ENCODE measurements at places on chromosomes 4 and X.

DNA sequence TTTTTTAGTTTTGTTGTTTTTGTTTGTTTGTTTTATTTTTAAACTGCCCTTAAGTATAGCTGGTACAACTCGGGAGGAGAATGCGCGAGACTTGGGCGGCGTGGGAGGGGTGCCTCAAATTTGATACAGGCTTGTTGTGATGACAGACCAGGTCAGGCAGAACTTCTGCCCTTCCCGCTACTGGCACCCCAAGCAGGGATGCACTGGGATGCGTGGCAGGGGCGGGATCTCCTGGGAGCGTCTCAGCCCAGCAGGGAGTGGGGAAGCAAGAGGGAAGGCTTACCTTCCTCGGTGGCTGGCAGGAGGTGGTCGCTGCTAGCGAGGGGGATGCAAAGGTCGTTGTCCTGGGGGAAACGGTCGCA, 851 bp downstream of the SFRP2 start:
- DNase-seq = no peak

GRCh38 chr4:81627590-81627989, 155.9 kb upstream of the RASGEF1B start:
- DNase-seq = no peak

- no peak for DNase-seq
Measured at GRCh38 chr4:10608501-10609219, 75.9 kb downstream of the CLNK start.

DNA sequence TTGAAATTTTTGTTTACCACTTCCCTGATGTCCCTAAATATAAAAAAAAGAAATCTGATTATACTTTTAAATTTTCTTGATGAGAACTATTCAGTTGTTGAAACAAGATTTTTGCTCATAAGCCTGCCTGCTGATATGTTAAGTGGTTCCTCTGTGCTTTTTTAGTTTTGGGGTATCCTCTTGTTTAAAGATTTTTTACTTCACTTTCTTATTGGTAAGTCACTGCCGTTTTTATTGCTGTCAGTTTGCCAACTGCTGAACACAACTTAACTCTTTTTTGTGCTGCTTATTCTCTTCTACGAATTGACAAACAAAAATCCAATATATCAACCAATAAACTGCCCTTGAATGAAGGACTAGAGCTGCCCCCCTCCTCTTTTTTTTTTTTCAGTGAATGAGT, 39.5 kb downstream of the GUCY1A1 start:
- no peak for DNase-seq

- DNase-seq = no peak
Measured at GRCh38 chr4:3406021-3406420, 35.7 kb upstream of the HGFAC start.

DNA sequence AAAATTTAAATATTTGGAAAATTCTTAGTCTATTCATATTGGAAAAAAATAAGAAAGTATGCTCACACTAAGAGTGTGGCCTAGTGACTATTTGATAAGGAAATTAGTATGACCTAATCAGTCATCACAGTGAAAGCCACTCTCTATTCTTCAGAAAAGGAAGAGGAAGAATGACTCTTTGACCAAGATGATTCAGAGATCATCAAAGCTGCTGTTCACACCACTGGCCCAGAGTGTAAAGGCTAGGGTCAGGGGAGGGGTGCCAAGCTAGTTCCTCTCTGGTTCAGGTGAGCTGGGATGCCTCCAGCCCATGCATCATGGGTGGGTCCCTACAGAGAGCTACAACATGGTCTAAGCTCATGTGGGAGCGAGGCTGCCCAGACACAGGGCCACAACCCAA, 396.9 kb upstream of the NDST3 start:
- DNase-seq = no peak

- no peak for DNase-seq
Measured at GRCh38 chr4:82522472-82522871, 39.3 kb downstream of the TMEM150C start.

- no peak for DNase-seq
Measured at GRCh38 chr4:7145291-7145934, 46.9 kb upstream of the SORCS2 start.

GRCh38 chr4:3687538-3687937, 78.6 kb upstream of the ADRA2C start:
- no peak for DNase-seq

- no peak for DNase-seq
Measured at GRCh38 chr4:153244969-153245368, 40.7 kb downstream of the TRIM2 start.

GRCh38 chr4:17670423-17670822, 56.0 kb downstream of the MED28 start:
- DNase-seq = no peak

- no peak for DNase-seq
Measured at GRCh38 chr4:27791640-27792039, 931.0 kb downstream of the STIM2 start.

- DNase-seq = no peak
Measured at GRCh38 chr4:93351846-93352245, 476.7 kb upstream of the ATOH1 start.

- no peak for DNase-seq
Measured at GRCh38 chrX:44915361-44915868, 42.4 kb downstream of the KDM6A start.

DNA sequence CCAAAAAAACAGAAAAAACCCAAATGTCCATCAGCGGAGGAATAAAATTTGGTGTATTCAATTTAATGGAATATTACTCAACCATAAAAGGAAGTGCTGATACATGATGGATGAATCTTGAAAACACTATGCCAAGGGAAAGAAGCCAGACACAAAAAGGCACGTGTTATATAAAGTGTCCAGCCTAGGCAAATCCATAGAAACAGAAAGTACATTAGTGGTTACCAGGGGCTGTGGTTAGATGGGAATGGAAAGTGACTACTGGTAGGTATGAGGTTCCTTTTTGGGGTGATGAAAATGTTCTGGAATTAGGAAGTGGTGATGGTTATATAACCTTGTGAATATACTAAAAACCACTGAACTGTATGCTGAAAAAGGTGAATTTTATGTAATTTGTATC, 3.5 kb upstream of the CDKL2 start:
- DNase-seq = no peak

DNA sequence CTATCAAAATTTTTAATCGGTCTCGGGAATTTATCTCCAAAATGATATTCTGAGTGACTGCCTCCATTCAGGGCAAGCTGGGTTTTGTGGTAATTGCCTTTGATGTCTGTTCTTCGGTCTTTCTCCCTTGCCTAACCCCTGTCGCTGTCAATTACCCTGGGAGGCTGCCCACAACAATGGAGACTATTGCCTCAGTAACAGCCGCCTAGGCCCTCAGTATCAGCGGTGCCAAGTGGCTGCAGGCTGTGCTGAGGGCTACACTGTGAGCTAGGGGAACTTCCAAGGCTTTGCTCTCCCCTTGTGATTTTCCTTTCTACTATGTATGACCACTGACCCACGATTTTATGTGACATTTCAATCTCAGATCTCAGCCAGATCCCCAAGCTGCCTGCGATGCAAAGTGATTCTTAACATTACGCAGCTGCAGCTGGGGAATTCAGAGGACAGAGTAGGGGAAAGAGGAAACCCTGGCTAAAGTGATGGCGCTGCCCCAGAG, 36.3 kb upstream of the REST start:
- DNase-seq = no peak

GRCh38 chr4:173211222-173211621, 42.6 kb downstream of the GALNT7 start:
- DNase-seq = no peak

GRCh38 chrX:14697451-14697850, 168.1 kb downstream of the GLRA2 start:
- no peak for DNase-seq

DNA sequence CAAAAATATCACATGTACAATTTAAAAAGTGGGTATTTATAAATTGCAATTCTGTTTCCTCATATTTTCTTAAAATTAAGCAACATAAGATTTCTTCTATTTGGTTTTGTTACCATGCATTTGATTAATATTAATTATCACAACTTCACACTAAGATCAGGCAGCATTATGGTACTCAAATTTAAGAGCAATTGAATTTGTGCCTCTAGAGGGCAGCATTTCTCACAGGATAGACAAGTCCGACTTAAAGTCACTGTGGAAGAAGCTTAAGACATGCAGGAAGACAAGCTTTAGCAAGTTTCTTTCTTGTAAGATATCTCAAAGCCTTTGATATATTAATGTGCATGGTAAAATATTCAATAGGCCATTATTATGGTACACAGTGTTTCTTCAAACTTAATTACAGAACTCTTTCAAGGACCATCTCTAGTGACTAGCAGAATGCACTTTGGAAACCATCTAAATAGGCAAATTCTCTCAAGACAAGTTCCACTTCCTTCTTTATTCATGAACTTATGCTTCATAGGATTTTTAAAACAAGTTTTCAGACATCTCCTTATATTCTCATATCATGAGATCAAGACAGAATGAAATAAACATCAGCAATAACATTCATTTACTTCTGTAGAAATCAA, 35.0 kb downstream of the FBXW7 start:
- peak; percentile 77 for DNase-seq

DNA sequence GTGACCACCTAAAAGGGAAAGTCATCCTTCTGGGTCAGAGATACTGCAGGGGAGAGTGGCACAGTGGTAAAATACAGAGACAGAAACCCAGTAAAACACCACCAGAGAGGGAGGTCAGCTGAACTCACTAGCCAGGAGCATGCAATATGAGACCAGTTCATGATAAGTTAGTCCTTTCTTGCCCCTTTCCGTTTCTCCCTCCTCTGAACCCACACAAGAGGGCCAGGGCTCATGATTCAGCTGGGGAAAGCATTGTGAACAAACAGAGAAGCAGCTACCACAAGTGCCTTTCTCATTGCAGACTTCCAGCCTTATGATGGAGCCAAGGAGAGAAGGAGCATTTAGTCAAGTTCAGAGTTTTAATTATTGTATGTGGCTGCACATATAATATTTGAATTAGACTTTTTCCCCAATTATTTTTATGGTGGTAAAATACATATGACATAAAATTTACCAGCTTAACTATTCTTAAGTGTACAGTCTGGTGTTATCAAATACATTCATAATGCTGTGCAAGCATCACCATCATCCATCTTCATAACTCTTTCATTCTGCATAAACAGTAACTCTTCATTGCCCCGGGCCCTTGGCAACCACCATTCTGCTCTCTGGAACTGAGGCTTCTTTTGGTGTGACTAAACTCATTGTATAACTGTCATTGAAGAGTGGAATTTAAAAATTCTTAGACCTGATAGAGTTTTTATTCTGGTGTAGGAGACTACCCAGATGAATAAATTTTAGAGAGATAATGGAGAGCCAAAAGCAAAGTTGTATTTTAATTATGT, 114.6 kb downstream of the DDIT4L start:
- no peak for DNase-seq

- DNase-seq = no peak
Measured at GRCh38 chrX:69501429-69501828, 2.7 kb upstream of the NALF2 start.

- DNase-seq = peak; percentile 25
Measured at GRCh38 chr4:80365928-80366327, 30.4 kb downstream of the CFAP299 start.

GRCh38 chr4:36249610-36250009, 5.3 kb upstream of the ARAP2 start:
- DNase-seq = no peak

GRCh38 chr4:68683034-68683433, 12.6 kb upstream of the UGT2B15 start:
- no peak for DNase-seq

DNA sequence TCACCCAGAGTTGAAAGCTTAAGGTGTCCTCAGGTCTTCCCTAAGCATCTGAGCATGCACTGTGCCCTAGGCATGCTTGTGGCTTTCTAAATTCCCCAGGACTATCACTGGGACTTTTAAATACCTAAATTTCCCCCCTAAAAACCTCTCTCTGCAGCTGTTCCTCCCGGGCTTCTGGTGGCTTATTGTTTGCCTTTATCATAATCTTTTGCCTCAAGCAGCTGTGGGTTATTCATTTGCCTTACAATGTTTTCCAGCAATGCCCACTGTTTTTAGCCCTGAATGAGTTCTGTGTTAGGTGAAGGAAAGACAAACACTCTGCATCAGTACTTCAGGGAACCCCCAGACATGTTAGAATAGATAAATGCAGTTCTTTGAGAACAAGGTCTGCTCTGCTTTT, 455.0 kb downstream of the ZIC3 start:
- no peak for DNase-seq

DNA sequence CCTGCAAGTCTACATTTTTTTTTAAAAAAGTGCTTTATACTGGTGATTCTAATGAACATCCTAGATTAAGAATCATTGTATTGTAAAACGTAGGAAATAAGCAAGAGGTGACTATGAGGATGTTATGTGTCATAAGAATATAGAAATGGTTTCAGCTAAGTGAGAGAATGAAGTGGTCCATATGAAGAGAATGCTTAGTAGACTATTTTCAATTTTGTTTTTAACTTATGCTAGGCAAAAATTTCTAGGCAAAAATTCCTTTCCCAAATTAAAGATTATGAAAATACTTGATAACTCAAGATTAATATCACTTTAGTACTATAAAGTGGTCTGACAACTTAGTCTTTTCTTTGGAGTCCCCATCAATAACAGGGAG, 825 bp downstream of the DYNLT3 start:
- DNase-seq = no peak

- no peak for DNase-seq
Measured at GRCh38 chr4:103372002-103372558, 173.9 kb upstream of the CENPE start.

- no peak for DNase-seq
Measured at GRCh38 chrX:10979956-10980355, 131.2 kb upstream of the HCCS start.

- DNase-seq = no peak
Measured at GRCh38 chrX:40721489-40722106, 13.7 kb downstream of the MED14 start.

- no peak for DNase-seq
Measured at GRCh38 chr4:185512516-185512915, 22.8 kb downstream of the PDLIM3 start.

DNA sequence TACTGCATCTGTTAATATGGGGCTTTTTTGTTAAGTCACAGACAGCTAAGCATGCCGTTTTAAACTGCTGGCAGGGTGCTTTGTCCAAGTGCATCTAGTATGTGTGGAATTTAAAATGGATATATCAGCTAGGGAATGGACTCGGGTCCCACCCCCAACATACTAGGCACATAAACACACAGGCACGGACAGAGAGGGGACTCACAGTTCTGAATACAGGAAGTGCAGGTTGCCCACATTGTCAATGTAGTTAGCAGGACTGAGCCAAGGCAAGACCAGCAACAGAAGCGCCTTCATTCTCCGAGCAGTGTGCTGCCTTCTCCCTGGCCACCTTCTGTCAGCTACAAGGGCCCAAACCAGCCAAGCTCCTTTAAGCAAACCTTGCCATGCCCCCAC, 33.6 kb downstream of the LNX1 start:
- DNase-seq = no peak

- no peak for DNase-seq
Measured at GRCh38 chr4:156803056-156803455, 168.5 kb downstream of the PDGFC start.

DNA sequence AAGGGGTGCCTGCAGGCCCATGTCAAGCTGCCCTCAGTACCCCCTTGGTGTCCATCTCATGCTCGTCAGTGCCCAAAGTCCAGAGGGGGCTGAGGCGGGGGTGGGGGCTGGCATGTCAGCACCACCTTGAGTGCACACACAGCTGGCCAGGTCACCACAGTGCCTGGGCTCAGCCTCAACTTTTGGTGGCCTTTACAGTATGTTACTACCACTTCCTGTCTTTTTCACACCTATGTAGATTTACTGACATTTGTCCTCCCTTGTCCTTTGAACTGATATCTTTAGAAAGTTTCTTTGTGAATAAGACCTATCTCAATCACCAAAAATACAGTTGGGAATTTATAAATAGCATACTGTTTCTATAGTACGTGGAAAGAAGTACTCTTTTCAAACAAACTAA, 58.7 kb upstream of the NPNT start:
- no peak for DNase-seq
